ENCODE measurements at places on chromosomes 7 and 10.

GRCh38 chr10:21912625-21913024 lies 90.9 kb downstream of the DNAJC1 start:
- DNase-seq, result no peak

- DNase-seq, result no peak
Measured at GRCh38 chr7:142499635-142500034, 241.8 kb upstream of the PRSS58 start.

GRCh38 chr10:80524190-80524909 lies 13.4 kb upstream of the SH2D4B start:
- DNase-seq, result no peak

- no peak for DNase-seq
Measured at GRCh38 chr10:33661580-33662336, 327.3 kb upstream of the NRP1 start.

GRCh38 chr7:138918756-138919155 lies 62.4 kb downstream of the KIAA1549 start:
- no peak for DNase-seq

GRCh38 chr7:71706597-71706975 lies 574.6 kb downstream of the GALNT17 start:
- DNase-seq, result no peak

GRCh38 chr10:113497198-113497597 lies 55.7 kb upstream of the HABP2 start:
- no peak for DNase-seq

DNA sequence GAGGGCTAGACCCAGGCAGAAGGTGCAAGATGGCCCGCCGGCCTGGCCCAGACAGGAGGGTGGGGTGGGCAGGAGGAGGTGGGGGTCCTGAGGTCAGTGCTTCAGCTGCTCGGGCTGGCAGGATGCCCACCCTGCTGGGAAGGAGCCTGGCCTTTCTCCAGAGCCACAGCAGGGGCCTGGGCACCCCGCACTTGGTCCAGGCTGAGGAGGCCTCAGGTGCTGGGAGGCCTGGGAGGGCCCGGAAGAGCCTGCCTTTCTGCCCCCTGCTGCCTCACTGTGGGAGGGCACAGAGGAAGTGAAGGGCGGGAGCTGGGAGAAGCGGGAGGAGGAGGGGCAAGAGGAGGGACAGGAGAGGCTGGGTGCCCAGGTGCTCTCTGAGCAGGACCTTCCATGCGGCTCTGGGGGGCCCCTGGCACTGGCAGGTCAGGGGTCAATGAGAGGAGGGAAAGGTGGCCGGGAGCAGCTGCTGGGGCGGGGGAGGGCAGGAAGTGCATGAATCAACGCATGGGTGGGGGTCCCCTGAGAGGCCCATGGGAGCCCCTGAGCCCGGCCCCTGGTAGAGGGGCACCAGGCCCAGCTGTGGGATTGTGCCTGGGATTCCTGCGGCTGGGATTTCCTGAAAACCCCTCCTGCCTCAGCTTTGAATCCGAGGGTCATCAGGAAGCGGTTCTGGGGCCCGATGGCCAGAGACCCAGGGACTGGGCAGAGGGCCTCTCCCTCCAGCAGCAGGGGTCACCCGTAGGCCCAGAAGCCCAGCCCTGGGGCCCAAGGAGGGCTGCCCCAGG lies 49.9 kb downstream of the PWWP2B start:
- no peak for DNase-seq

DNA sequence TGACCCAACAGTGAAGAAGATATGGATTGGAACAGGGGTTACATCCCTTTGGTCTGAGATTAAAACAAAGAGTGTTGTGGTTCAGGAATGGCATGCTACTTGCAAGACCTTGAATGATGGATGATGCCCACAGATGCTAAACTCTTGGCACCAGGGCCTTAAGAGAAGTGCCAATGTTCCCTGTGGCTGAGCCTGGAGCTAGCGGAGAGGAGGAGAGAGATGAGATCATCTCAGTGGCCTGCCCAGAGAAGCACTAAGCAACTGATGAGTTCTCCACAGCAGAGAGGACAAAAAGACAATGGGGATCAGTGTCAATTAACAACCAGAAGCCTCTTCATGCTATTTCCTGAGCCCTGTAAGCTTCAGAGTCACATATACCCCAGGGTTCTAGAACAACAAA lies 97.8 kb downstream of the ELAPOR2 start:
- DNase-seq, result no peak

DNA sequence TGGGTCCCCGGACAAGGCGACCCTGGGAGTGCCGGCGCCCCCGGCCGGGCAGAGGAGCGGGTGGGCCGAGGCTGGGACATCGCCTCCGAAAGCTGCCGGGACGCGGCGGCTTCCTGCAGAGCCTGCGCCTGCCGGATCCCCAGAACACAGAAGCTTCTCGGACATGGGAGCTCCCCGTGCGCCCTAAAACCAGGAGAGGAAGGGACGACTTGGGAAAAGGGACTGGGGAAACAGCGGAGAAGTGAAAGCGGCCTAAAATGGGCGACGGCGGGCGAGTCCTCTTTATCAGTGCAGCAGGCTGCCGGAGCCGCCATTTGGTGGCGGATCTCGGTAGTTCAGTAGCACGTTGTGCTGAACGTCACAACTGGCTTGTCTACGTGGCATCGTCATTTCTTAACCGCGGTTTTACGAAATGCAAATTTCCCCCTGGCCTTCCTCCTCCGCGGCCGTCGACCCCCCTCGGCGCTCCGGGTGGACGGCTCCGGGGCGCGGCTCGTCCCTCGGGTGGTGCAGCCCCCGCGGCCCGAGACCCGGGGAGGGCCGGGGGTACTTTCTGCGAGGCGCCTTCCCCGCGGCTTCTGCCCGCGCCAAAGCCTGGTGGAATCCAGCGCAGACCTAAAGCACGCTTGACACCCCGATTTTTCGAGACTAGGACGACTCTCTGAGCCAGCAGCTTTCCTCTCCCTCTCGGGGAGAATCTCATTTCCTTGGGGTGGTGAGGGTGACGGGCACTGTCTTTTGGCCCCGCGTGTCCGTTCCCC lies 9.9 kb upstream of the SPAG6 start:
- DNase-seq, result no peak

DNA sequence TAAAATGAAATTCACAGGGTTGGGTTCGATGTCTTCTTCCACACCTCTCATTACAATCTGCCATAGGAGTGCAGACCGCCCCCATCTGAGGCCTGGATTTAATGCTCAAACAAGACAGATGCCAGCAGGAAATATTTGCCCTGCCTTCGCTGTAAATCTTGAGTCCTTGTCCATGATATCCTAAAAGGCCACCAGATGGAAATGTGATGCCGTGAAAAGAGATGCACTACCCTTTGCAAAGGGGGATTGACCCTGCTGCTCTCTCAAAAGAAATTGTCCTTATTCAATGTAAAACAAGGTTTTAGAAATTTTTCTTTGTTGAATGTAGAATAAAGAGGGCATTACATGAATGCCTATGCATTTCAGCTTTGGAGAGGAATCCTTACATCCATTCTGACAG lies 37.5 kb downstream of the AGAP4 start:
- DNase-seq, result no peak
